Effector memory CD4-positive, alpha-beta T cell (primary cell): ENCODE measurements at places on chromosomes 2 and 18.

DNA sequence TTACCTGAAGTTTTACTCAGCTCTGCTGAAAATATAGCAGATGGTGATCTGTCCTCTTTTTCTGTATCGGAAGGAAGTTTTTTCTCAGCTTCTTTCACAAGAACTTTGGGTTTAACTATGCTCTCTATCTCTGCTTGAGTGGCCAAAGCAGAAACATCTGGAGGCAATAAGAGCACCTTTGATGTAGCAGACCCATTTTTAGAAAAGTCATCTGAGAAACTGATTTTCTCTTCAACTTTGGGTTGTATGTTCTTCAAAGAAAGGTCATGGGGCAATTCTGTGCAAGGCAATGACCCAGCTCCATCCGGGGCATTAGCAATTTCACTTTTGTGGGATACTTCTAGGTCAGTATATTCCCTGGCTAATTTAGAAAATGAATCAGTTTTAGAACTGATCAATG, 25.2 kb downstream of the RTN4 start:
- DNase-seq, result no peak

GRCh38 chr2:238127165-238128060, 11.1 kb upstream of the KLHL30 start:
- DNase-seq, result no peak

- DNase-seq, result no peak
Observed at GRCh38 chr2:170544817-170545216, 170.3 kb upstream of the SP5 start.

DNA sequence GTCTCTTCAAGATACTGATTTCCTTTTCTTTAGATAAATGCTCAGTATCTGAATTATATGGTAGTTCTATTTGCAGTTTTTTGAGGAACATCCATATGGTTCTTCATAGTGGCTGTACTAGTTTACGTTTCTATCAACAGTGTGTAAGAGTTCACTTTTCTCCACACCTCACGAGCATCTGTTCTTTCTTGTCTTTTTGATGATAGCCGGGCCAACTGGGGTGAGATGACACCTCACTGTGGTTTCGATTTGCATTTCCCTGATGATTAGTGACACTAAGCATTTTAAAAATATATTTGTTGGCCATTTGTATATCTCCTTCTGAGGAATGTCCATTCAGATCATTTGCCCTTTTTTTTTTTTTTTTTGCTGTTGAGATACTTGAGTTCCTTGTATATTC, 458.8 kb downstream of the SETBP1 start:
- no peak for DNase-seq

- no peak for DNase-seq
Observed at GRCh38 chr2:225017098-225017685, 25.1 kb downstream of the DOCK10 start.

DNA sequence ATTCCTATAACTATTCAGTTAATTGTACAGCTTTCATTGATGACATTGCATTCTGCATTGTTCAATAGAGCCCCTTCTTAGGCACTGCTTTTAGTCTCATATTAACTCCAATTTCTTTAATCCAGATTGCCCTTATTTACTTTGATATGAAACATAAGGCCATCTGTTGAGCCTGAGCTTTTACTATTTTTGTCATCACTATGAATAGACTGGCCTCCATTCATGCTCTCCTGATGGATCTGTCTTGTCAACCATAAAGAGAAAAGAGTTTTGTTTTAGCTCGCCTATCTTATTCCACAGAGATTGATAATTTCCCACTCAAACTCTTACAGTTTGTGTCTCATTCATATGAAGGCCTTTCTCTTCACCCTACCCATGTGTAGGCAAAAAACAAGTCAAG, 159.2 kb upstream of the DTNA start:
- no peak for DNase-seq

DNA sequence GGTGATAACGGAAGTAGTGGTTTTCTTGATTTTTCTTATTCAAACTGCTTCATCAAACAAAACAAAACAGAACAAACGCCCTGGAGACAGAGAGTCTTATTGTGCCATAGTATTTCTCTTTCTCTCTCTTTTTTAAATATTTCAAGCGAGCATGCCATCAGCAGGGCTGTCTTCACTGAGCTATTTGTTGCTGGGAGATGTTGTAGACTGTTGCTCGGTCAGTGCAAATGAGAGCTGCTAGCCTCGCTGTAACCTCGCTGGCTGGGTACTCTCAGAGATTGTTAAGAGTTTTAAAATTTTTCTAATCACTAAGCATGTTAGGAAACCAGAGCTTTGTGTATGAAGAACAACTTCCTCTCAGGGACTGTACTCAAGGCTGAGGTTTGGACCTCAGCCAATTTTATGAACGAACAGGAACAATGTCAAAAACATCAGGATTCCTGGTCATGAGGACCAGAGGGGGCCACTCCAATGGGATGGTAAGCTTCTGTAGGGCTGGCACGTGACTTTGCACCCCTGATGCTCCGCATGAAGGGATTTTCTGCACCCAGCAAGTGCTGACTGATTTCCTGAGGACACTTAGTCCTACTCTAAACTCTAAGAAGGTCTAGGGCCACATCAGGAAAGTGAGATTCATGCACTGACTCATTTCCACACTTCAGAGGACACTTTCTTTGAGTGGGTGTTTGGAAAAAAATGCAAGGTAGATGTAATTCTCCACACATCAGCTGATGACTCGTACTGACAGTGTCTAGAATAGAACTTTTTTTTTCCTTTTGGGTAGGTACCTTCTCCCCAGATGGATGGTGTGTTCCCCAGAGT, 59.8 kb upstream of the IL1R1 start:
- DNase-seq, result no peak

DNA sequence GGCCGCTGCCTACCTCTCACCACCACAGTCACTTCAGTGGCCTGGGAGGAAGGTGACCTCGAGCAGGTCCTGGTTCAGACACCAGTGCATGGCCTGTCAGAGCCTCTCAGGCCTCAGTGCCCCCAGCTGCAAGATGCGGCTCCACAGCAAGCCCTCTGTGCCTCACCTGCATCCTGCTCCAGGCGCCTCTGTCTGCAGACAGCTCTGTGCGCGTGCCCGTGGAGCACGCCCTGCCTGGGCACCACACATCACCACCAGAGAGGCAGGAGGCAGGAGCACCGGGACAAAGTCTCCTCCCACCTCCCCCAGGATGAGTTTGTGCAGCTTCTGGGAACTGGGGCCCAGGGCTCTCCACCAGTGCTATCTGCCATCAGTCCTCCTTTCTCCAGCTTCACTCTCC, 98.7 kb downstream of the TFCP2L1 start:
- DNase-seq, result no peak

- no peak for DNase-seq
Observed at GRCh38 chr18:46321955-46322354, 217.8 kb downstream of the HAUS1 start.
